ENCODE measurements at places on chromosomes 11 and 22. TPM values are rescaled to one million over a fixed set of nuclear protein-coding genes. Genes with fewer than 3 reads are reported as not detected.

SCO2 gene
- 1.5 TPM for polyA plus RNA-seq

NAALAD2 gene
- 39.8 TPM for polyA plus RNA-seq

SCUBE2 gene
- 6.8 TPM for polyA plus RNA-seq

NLRP10 gene
- polyA plus RNA-seq = 0.05 TPM

TPCN2 gene
- polyA plus RNA-seq = 17.3 TPM

DMC1 gene
- 8.1 TPM for polyA plus RNA-seq

UQCC3 gene
- 7.5 TPM for polyA plus RNA-seq

DNA sequence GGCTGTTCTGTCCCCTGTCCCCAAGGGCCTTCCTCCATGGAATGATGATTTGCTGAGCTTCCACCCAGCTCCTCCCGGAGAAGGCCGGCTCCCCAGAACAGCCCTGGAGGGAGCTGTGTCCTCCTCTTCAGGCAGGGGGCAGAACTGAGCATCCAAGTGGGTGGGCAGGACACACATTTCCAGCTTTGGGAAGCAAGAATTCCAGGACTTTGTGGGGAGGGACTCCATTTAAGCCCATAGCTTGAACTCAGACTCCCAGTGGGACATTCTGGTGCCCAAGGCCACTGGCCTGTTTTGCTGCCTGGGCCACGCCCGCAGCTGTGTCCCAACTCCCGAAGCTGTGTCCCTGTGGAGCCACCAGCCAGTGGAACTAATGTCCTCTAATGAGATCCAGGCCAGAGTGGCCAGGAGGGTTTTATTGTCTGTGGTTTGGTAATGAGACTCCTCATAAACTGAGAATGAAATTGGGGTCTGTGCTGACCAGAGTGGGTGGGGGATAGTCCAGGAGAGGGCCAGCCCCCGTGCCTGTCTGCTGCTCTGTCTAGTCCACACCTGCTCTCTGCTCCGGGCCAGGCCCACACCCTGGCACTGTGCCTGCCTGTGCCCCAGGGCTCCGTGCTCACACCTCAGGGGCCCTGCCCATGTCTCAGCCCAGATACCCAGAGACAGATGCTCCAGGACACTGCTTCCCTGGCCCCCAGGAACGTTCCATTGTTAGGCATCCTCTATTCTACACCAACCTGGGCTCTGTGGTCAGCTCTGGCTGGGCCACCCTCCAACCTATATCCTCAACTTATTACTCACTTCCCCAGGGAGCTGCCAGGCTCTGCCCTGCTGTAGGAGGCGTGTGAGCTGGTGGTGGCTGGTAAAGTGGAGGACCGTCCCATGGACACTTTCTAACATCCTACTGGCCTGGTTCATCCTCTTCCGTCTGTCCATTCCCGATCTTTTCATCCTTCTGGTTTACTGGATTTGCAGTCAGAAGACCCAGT, 7.6 kb downstream of the NECTIN1 start:
- DNase-seq = no peak

- DNase-seq = no peak
Measured at GRCh38 chr11:46894506-46894905, 23.8 kb downstream of the LRP4 start.

- DNase-seq = peak; percentile 98
Measured at GRCh38 chr22:40177738-40178416, at the start of gene TNRC6B. TNRC6B (plus strand) TSS chr22:40177925; CDS start chr22:40178136, 211 bp downstream.

GRCh38 chr11:3796346-3796745, 1.0 kb downstream of the NUP98 start:
- no peak for DNase-seq

DNA sequence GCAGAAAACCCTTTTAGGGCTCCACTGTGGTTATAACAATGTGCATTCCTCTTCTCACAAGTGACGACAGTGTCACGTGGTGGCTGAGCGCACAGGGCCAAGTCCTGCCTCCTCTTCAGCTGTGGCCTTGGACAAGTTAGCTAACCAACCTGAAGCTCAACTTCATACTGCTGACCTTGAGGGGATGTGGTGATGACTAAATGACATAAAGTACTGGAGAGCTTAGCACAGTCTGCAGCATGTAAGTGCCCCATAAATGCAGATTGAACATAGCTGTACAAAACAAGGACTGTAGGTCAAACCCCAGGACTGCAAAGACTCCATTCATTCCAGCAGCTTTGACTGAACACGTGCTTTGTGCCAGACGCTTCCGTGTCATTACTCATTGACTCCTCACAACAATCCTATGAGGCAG, 20.1 kb upstream of the MRGPRX2 start:
- no peak for DNase-seq

- no peak for DNase-seq
Measured at GRCh38 chr22:40641269-40641668, 4.8 kb upstream of the MRTFA start.

DNA sequence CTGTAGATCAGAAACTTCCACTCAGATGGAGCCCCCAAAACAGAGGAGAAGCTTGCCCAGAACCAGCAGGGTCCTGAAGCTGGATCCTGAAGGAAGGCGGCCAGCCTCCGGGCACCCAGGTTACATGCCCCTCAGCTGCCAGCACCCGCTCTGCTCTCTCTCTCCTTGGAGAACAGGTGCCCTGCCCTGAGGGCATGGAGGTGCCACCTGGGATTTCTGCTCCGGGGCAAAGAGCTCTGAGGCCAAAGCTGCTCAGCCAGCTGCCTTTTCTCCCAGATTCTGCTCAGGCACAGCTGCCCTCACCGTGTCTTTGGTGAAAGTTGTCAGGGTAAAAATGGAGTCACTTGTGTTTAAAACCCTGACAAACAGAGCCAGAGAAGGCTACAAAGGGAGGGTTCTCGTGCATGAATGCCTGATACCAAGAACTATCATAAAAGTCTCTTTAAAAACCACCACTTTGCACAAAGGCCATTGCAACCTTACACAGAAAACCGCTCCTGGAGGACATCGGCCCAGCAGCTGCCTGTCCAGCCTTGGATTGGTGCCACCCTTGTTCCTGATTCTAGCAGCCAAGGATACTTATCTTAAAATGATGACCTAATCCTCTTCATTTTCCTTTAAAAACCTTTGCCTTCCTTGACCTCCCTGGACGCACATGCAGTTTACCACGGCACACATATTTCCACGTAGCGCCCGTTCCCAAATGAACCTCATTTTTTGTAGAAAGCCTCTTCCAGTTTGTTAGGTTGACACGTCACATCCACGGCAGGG, 140.0 kb downstream of the CACNA1I start:
- DNase-seq = no peak

GRCh38 chr11:81444297-81444696, 1289.4 kb downstream of the FAM181B start:
- no peak for DNase-seq

DNA sequence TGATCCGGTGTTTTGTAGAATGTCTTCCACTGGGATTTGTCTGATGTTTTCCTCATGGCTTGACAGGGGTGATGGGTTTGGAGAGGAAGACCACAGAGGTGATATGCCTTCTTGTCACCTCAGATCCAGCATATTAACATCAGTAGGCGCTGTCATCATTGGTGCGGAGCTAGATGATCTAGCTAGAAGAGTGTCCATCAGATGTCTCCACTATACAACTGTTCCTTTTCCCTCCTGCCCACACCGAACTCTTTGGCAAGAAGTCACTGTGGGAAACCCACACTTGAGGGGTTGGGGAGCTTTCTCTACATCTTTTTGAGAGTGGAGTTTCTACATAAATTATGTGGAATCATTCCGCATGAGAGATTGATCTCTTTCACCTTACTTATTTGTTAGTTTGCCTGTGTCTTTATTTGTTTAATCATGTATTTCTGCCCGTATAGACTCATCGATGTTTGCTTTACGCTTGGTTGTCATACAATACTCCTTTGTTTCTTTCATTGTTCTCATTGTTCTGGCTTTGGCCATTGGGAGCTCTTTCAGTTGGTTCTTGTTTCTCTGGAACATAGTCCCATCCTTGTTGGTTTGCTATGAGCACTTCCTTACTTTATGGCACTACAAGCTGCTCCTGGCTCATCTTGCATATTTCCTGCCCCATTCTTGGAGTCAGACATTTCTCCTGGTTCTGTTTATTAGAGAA, 1420.3 kb downstream of the BRD1 start:
- no peak for DNase-seq

- peak; percentile 91 for DNase-seq
Measured at GRCh38 chr22:38569972-38570778, at the start of gene DMC1. DMC1 (minus strand) TSS chr22:38570183; CDS start chr22:38568256, 1,927 bp downstream.

DNA sequence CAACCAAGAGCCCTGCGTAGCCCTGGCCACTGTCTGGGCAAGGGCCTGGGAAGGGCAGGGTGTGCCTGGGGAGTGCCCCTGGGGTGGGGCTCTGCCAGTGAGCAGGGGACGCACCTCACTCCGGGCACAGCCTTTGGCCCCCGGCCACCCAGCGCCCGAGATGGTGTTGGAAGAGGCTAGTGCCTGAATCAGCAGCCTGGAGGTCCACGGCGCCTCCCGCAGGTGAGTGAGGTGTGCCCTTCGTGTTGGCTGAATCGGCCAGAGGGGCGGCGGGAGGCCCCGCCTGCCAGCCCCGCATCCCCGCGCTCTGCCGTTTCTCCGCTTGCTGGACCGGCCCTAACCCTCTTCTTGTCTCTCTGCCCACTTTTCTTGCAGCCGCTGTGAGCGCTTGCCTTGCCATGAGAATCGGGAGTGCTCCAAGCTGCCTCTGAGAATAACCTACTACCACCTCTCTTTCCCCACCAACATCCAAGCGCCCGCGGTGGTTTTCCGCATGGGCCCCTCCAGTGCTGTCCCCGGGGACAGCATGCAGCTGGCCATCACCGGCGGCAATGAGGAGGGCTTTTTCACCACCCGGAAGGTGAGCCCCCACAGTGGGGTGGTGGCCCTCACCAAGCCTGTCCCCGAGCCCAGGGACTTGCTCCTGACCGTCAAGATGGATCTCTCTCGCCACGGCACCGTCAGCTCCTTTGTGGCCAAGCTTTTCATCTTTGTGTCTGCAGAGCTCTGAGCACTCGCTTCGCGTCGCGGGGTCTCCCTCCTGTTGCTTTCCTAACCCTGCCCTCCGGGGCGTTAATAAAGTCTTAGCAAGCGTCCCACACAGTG, 60.1 kb downstream of the FBLN1 start:
- DNase-seq = no peak

DNA sequence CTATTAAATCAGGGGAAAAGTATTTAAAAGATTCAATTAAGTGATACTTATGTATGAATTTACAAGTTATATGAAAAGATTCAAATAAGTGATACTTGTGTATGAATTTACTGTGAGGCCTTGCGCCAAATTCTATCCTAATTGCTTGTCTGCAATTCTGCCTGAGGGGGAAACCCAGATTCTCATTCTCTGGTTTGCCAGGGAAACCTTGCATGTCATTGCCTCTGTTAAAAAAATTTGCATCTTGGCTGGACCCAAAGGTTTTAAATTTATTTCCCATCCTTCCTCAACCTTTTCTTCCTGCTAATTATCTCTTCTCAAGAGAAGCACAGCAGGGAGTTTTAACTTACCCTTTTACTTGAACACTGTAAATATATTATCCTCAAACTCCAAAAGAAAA, 13.8 kb downstream of the OLFML1 start:
- no peak for DNase-seq

DNA sequence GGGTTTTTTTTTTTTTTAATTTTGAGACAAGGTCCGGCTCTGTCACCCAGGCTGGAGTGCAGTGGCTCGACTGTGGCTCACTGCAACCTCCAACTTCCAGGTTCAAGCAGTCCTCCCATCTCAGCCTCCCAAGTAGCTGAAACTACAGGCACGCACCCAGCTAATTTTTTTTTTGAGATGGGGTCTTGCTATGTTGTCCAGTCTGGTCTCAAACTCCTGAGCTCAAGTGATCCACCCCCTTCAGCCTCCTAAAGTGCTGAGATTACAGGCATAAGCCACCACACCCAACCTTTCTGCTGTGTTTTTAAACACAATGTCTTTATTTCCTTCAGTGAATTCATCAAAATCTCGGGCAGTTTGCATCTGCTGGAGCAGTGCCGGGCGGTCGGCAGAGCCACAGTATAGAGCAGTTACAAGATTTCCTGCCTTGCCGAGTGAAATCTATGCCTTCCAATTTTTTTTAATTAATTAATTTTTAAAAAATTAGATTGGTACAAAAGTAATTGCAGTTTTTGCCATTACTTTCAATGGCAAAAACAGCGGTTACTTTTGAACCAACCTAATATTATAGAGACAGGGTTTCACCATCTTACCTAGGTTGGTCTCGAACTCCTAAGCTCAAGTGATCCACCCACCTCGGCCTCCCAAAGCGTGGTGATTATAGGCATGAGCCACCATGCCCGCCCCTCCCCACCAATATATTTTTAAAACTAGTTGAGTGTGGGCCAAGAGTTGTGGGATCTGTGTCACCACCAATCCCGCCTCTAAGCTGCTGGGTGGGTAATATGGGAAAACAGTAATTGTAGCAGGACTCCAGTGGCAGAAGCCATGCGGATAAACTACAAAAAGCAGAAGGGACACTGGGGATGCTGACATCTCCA, 2.7 kb upstream of the ACY3 start:
- no peak for DNase-seq

- peak; percentile 11 for DNase-seq
Measured at GRCh38 chr11:17846852-17847453, 112.4 kb downstream of the KCNC1 start.

DNA sequence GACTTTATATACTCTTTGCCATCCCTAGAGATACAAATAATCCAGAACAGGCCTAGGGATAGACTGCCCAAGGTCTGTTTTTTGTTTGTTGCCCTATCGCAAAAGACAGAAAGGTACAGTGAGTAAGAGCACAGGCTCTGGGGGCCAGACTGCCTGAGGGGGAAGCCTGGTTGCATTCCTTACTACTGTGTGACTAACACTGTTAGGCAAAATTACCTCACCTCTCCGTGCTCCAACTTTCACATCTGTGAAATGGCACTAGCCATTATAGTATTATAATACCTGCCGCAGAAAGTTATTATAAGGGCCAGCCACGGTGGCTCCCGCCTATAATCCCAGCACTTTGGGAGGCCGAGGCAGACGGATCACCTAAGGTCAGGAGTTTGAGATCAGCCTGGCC, 14.5 kb downstream of the SLC35F2 start:
- no peak for DNase-seq

DNA sequence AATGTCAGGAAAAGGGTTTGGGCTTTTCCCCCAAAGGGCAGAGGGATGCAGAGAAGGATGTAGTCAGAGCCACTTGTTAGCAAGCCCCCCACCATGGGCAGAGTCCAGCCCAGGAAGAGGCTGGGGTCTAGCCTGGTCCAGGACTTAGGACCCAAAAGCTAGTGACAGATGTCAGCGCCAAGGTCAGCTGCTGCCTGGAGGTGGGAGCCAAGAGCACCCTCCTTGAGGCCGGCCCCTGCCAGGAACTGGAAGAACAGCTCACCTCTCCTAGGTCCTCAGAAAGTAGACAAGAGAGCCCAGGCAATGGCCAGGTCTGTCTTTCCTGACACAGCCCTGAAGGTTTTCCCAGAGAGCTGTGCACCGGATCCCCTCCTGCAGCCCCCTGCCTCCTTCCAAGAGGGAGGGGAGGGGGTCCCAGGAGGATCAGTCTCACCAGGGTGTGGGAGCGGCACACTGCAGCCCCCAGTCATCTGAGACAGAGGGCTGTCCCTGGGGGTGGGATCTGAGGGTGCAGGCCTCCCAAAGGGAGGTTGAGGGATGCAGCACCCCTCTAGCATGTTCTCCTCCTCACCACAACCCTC, 14.6 kb upstream of the ARHGEF17 start:
- no peak for DNase-seq

Data from left kidney (tissue), 8 donors.